MG63 (cell line): ENCODE measurements at places on chromosomes 7 and 10.
A peak's percentile ranks its signal among the peaks of the same experiment; 100 is the strongest.

DNA sequence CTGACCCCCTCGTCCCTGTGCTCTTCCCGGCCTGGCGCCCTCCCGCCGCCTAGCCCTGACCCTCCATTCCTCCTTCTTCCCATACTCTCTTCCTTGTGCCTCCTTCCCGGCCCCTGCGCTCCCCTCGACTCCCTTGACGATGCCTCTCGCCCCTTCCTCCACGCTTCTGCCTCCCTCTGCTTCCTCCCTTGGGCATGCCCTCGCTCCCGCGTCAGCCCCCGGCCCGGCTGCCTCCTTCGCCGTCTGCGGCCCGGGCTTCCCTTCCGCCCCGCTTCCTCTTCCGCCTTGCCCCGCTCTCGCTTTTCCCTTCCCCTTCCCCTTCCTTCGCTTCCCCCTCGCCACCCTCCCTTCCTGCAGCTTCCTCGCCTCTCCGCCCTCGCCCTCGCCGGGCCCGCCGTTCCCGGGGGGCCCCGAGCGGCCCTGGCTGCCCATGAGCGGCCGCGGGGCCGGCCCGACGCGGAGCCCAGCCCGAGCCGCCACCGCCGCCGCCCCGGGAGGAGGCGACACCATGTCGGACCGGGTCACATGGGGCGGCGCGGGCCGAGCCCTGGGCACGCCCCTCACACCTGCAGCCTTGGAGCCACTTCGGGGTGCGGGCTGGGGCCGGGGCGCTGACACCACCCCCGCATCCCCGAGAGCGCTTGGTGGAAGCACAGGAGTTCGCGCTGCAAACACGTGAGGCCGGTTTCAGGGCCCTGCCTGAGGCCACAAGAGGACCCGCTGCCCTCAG lies at the start of gene FBXW4:
TSS of gene FBXW4 (minus strand) at position 497 of the 730 bp plus-strand sequence. CDS start at position 432, 65 bp downstream.
- peak; percentile 58 for DNase-seq

- no peak for DNase-seq
Measured at GRCh38 chr10:49400365-49400764, 4.5 kb upstream of the DRGX start.

- DNase-seq = no peak
Measured at GRCh38 chr7:66173856-66174255, 31.3 kb upstream of the TPST1 start.

DNA sequence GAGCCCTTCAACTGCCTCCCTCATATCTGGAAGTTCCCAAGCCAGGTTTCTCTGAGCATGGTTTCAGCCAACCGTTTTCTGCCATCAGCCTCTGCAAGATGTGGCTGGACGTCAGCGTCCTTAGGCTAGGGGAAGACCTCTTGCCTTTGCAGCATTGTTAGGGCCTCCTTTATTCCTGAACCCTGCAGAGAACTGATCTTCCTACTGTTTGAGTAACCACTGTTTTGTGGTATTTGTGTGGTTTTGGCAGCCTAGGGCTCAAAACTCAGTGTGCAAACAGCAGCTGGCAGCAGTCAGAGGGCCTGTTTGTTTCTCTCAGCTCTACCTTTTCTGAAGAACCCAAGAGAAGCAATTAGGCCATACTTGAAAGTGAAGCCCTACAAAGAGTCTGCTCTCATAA lies 83.4 kb upstream of the SEMA3E start:
- no peak for DNase-seq

GRCh38 chr7:85600395-85600794 lies 413.5 kb upstream of the SEMA3D start:
- no peak for DNase-seq

GRCh38 chr10:63267414-63268148 lies 134.5 kb downstream of the NRBF2 start:
- DNase-seq = peak; percentile 65

- no peak for DNase-seq
Measured at GRCh38 chr7:40133561-40134427, 628 bp downstream of the MPLKIP start.

DNA sequence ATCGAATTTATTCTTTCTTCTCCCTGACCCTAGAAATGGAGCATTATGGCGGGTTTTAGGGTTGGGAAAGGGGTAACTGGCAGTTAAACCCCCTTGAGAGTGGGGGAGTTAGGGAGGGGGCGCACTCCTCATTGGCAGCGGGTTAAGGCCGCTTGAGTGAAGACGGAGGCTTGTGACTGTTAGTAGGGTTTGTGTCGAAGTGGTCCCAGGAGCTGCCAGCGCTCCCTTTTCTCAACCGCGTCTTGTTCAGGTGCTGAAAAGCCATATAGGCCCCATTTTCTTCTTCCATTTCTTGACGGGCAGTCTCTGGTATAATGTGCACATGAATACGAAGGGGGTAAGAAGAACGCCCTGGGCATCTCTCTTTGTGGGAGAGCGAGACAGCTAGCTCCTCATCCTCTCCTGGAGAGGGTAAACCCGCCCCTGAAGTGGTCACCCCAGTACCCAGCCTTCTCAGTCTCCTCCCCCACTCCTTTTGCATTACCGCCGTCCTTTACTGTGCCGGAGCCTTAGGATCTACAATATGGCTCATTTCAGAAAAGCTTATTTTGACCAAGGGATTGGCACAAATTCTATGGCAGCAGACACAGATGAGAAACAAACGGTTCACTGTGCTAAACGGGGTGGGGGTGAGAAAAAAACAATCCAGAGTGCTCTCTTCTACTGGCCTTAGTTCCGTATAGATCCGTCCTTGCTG lies 836 bp downstream of the KMT2E start:
- DNase-seq = peak; percentile 47

- no peak for DNase-seq
Measured at GRCh38 chr10:6311700-6312330, 109.1 kb downstream of the PFKFB3 start.

DNA sequence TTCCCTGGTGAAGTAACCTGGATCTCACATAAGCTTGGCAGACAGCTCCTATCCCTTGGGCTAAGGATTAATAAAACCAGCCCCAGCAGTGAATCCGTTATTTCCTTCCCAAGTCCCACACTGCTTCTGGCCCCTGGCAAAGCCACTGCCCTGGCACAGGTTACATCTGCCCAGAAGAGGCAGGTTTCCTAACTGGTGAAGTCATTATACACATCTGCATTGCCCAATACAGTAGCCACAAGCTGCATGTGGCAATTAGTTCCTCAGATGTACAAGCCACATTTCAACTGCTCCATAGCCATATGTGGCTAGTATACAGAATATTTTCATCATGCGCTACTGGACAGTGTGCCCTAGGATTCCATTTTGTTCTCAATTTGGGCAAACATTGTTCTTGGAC lies 273.0 kb downstream of the GRM8 start:
- no peak for DNase-seq

DNA sequence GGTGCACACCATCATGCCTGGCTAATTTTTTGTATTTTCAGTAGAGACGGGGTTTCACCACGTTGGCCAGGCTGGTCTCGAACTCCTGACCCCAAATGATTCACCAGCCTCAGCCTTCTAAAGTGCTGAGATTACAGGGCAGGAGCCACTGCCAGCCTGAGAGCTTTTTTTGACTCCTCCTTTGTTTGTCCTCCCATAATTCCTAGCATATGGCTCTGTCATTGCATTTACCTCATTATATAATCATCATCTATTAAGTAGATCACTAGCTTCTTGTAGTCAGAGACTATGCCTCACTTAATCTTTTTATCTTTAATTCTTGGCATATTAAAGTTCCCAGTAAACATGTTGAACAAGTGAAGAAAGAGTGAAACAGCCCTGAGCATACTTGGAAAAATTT lies 82.1 kb downstream of the CPEB3 start:
- peak; percentile 63 for DNase-seq

DNA sequence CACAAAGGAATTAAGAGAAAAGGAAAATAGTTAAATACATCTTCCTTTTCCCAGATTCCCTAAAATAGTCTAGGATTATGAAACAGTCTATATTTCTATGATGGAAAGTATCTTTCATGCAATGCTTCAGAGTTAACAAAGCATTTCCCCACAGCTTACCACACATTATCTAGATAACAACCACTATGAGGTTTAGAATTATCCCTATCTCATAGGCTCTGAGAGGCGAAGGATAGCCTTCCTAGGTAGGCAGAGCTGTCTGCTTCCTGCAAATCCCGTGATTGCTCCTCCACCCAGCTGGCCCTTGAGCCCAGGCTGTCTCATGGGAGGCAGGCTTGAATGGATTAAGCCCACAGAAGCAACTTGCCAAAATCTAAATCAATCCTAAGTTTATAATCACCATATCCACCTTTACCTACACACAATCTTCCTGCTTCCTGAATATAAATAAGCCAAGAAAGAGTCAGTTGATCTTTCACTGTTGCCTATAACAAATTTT lies 321.4 kb upstream of the AOAH start:
- no peak for DNase-seq

DNA sequence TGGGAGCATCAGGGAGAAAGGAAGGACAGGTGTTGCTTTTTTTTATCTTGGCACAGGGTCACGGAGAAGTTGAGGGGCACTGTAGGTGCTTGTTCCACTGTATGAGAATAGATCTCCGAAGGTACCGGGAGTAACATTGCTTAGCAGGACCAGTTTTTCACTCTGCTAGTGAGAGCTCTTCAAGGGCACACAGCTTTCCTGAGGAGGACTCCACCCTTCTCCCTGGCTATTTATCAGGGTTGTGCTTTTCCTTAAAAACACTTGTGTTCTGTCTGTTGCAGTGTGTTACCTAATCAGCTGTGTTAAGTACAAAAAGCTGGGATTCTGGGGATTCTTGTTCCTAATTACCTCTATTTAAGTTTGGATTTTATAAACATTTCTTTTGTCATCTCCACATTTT lies 160.5 kb downstream of the SND1 start:
- no peak for DNase-seq

GRCh38 chr7:36639826-36640225 lies 84.5 kb downstream of the AOAH start:
- DNase-seq = no peak
